ENCODE measurements at places on chromosomes 7 and 10. TPM values are rescaled to one million over a fixed set of nuclear protein-coding genes. Genes with fewer than 3 reads are reported as not detected.
A peak's percentile ranks its signal among the peaks of the same experiment; 100 is the strongest.

BUD31 gene
- total RNA-seq = 225 TPM

GJD4 gene
- not detected for total RNA-seq

JAKMIP3 gene
- 0.03 TPM for total RNA-seq

CPN1 gene
- total RNA-seq = not detected

LRRC61 gene
- total RNA-seq = not detected

DNA sequence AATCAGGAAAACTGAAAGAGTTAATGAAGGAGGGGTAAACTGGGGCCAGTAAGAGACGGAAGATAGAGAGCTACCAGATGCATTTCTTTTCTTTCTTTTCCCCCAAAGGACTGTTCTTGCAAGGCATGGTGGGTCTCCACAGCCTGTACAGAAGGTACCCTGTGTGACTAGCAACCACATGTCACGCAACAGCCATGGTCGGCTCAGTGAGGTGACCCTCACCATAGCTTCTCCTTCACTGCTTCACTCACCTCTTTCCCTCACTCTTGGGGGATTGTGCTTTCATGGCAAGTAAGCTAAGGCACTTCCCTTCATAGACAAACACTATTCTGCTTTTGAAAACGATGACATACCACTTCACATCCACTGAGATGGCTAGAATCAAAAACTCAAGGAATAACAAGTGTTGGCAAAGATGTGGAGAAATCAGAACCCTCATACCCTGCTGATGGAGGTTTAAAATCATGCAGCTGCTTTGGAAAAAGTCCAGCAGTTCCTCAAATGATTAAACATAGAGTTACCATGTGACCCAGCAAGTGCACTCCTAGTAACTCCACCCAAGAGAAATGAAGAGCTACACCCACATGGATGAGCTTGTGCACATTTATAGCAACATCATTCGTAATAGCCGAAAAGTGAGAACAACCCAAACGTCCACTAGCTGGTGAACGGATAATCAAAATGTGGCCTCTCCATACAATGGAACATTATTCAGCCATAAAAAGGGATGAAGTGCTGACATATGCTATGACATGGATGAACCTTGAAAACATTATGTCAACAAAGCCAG, 3.8 kb upstream of the INSIG1 start:
- no peak for DNase-seq

- DNase-seq = no peak
These were observed 149.7 kb upstream of the EEPD1 start for GRCh38 chr7:36003343-36003742.

DNA sequence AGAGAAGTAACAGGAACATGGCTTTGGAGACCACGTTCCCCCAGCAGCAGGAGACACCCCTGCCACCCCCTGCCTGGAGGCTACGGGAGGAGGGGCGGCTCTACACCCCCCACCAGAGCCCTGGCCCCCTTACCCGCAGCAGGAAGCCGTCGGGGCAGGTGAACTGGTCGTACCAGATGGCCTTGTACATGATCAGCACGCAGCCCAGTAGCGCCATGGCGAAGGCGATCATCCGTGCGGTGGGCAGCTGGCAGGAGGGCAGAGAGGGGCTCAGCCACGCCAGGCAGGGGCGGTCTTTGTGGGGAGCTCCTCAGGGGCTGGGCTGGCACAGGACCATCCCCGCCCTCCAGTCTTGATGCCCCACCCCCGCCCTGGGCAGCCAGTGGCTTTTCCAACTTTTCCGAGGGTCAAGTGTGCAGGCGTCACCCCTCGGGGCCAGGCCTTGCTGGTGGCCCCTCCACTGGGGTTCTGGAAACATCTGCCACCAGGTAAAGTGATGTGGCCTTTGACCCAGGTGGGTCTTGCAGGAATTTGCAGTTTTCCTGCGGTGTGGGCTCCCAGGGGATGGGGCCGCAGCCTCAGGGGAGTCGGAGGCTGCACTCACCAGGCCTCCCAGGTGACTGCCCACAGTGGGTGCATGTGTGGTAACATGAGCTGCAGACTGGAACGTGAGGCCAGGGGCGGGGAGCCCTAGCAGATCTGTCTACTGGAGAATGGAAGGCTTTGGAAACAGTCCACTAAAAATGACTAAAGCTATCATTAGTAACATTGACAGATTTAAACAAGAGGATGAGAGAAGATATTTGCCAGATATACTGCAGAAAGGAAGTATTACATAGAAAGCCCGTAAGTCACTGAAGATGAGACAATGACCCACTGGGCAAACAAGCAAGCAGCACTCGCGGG, 9.7 kb downstream of the CALY start:
- no peak for DNase-seq

- DNase-seq = no peak
These were observed 639.8 kb upstream of the FZD8 start for GRCh38 chr10:36281831-36282331.

DNA sequence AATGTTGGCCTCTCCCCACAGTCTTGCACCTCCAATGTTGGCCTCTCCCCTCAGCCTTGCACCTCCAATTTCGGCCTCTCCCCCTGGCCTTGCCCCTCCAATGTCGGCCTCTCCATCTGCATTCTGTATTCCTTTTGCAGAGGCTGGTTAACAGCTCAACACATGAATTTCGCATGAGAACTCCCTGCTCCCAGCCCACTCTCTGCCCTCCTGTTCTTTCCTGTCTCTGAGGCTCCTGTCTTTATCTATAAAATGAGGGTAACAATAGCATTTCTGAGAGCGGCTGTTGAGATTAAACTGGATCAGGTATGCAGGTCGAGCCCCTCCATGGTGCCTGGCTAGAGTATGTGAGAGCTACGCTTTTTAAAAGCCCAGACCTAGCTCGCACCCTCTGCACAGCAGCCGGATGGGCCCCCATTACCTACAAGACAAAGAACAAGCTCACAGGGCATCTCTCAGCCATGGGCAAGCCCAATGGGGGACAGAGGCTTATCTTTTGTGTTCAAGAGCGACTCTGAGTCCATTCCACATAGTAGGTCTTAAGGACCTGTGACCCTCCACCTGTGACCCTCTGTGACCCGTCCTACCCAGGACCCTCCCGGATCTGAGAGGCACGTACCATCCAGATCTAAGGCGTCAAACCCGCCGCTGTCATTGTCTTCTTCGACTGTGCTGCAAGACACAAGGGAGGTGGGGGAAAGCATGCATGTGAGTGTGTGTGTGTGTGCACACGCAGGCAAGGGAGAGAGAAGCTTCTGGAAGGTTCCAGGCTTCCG, 82.2 kb upstream of the GNA12 start:
- no peak for DNase-seq

GRCh38 chr7:117143066-117143465, 179.8 kb downstream of the WNT2 start:
- DNase-seq = no peak

DNA sequence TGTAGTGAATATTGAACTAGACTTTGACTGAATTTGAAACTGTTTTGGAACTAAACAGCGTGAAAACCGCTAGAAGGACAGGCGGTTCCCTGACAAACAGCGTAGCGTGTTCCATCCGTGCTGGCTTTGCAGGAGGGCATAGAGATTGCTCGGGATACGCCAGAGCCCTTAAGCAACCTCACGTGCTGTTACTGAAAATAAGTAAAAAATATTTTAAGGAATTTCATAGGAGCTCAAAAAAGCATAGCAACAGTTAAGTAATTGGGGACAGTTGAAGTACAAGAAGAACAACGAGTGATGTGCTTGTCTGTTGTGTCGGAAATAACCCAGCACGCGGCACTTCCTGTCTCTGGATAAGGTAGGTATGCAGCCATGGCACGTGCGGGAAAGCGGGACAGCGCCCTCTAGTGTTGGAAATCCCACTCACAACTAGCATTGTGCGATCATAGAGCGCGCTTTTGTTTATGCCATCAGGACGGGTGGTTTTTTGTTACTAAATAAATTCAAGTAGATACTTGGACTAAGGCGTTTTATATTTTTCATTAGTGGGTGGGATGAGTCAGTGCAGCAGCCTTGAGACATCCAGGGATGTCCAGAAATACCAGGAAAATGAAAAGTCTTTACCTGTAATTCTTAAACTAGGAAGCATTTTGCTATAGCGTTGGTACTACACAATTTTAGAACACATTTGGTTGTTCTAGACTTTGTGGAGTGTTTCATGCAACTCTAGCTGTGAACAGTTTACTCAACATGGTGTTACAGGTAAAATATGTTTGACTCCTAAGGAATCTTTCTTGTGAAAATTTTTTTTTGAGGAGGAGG, 50.4 kb downstream of the DNAJB6 start:
- DNase-seq = peak; percentile 75

DNA sequence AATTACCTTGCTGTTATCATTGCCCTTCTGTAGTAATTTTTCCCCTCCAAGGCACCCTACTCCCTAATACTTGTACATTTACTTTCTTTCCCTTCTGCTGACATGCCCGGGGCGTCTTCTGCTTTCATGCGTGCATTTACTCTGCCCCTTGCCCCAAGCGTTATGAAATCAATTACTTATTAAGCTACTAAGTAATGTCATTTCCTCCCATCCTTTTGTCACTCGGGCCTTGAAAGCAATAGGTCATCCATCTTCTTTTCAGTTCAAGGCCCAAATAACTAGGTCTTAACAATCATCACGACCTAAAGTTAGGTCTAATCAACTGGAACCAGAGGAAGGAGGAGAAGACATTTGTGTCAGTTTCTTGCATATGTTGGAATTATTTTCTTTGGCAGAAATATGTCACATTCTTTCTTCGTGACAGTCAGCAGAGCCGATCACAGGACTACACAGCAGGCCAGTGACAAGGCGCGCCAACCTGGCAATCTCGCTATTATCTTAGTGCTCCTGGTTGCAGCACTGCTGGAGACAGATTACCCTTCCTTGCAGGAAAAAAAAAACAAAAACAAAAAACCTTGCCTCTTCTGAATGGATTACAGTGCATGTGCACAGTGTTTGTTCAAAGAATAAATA, 179.2 kb downstream of the RELN start:
- no peak for DNase-seq

GRCh38 chr7:30476459-30477145, 2.0 kb downstream of the NOD1 start:
- no peak for DNase-seq

GRCh38 chr10:22712956-22713852, 1.2 kb downstream of the PIP4K2A start:
- peak; percentile 31 for DNase-seq

All from HT1080 (cell line).